HEK293T (cell line): ENCODE measurements at places on chromosomes 5 and 9.

- DNase-seq: no peak
Measured at GRCh38 chr5:80668016-80668969, 13.5 kb upstream of the DHFR start.

DNA sequence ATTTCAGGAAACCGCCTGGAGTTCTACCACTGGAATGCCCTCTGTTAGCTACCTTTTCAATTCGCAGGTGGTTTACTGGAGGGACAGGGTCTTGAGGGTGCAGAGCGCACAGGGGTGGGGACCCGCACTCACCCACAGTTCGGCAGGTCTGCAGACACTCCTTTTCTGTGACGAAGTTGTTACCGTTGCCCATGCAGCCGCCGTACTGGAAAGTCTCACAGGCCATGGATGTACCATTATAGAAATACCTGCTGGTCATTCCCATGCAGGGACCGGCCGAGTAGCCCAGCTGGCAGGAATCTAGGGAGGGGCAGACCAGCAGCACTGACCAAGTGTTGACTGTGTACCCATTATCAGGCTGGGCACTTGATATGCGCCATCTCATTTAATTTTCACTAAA lies 16.8 kb downstream of the AMBP start:
- DNase-seq: no peak

GRCh38 chr5:53114988-53115387 lies 5.4 kb upstream of the MOCS2 start:
- DNase-seq: no peak

DNA sequence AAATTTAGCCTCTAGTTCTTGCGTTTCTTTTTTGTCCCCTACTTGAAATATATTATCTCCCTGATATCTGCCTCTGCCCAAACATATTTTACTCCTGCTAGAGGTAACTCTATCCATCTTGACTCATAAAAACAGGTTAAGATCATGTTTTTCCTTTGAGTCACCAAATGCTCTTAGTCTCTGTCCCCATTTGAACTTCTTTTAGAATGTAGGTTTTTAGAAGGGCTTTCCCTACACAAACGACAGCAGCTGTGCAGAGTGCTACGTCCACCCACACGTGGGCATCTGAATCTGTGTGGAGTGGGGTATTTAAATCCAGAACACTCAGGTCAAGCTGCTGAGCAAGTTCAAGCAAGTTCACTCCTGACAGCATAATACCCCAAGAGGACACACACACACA lies 2.2 kb downstream of the HSD17B3 start:
- no peak for DNase-seq

DNA sequence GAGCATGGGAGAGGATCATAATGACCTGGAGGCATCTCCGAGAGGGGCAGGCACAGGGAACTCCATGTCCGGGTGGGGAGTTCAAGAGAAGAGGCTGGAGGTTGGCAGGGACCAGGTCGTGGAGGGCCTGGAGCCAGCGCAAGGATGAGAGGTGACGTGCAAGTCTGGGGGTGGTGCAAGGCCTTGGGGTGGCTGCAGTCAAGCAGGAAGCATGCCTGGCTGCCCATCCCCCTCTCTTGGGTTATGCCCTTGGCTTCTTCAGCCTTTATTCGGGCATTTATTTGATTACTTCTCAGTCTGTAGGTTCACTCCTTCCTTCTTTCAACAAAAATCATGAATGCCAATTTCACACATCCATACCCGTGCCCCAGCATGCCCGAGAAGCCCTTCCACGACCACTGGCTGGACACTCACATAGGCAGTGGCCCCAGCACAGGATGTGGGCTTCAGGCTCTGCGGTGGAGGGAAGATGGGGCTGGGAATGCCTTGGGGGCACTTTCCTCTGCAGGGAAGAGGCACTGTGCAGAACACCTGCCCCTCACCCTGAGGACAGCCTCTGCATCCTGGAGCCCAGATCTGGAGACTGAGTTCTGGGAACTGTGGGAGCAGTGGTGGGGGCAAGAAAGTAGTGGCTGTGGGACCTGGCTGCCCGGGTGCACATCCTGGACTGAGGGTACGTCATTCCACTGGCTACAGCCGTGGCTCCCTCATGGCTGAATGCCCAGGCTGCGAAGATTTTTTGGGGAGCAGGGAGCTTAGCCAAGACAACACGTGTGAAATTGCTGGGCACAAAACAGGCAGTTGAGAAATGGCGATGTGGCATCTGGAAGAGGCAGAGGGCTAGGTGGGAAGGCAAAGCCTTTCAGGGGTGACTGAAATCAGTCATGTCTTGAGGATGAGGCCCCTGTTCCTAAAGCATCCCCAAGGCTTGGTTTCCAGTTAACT lies 38.6 kb downstream of the CRB2 start:
- no peak for DNase-seq

GRCh38 chr9:124012368-124013301 lies 1.1 kb downstream of the LHX2 start:
- DNase-seq: no peak

DNA sequence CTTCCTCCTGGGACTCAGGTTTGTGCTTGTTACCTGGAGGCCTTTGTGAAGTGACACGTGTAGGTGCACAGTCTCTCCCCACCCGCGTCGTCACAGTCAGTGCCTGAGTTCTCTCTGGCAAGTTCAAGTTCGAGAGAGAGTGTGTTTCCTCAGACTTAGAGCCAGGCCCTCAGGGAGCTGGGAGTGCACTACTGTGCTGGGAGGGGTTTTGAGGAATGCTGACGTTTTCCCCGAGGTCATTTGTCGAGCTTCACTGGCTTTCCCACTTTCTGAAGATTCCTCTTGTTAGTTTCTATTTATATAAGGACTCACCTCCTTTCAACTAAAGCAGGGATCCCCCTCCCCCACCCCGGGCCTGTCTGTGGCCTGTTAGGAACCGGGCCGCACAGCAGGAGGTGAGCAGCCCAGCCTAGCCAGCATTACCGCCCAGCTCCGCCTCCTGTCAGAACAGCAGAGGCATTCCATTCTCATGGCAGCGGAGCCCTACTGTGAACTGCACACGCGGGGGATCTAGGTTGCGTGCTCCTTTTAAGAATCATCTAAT lies 209.2 kb downstream of the DIRAS2 start:
- DNase-seq: peak; percentile 60

DNA sequence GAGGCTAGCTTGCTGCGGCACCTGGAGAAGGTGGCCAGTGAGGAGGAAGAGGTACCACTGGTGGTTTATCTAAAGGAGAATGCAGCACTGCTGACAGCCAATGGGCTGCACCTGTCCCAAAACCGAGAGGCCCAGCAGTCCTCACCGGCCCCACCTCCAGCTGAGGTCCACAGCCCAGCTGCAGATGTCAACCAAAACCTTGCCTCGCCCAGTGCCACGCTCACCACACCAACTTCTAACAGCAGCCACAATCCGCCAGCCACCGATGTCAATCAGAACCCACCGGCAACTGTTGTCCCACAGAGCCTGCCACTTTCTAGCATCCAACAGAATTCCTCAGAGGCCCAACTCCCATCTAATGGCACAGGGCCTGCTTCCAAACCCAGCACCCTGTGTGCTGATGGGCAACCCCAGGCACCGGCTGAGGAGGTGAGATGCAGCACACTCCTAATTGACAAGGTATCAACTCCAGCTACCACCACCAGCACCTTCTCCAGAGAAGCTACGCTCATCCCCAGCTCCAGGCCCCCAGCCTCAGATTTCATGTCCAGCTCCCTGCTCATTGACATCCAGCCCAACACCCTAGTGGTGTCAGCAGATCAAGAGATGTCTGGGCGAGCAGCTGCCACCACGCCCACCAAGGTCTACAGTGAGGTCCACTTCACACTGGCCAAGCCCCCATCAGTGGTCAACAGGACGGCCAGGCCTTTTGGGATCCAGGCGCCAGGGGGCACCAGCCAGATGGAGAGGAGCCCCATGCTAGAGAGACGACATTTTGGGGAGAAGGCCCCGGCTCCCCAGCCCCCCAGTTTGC lies 8.0 kb downstream of the SYNPO start:
- DNase-seq: no peak

- no peak for DNase-seq
Measured at GRCh38 chr5:115465431-115465830, 79.1 kb downstream of the FEM1C start.

DNA sequence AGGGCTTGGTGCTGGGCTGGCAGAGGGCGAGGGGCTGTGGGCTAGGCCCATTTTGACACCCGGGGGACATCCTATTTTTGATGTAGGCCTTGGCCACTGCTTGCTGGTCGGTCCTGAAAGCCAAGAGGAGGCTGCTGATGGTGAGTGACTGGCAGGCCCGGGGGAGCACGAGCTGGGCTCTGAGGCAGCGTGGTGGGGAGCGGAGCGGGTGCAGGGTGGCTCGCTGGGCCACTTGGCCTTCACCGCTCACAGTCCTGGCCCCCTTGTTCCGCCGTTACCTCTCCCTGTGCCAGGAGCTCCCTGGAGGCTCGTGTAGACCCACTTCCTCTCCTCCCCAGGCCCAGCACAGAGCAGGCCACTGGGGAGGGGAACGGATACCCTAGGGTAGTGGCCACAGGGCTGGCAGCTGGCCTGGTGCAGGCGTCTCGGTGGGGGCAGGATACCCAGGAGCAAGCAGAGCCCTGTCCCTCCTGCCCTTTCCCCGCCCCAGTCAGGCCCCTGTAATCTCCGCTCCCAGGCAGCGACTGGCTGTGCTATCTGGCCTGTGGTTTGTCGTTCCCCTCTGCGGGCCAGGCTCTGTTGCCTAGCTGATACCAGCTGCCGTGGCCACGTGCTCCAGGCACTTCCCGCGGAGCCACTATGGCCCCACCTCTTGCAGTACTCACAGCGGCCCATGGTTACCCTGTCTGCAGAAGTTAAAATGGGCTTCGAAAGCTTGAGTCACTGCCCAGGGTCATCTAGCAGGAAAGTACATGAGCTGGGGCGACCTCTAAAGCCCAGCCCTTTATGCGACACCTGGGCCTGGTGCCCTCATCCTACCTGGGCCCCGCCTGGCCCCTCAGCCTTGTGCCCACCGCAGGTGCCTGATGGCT lies 11.7 kb upstream of the DOLPP1 start:
- DNase-seq: no peak

DNA sequence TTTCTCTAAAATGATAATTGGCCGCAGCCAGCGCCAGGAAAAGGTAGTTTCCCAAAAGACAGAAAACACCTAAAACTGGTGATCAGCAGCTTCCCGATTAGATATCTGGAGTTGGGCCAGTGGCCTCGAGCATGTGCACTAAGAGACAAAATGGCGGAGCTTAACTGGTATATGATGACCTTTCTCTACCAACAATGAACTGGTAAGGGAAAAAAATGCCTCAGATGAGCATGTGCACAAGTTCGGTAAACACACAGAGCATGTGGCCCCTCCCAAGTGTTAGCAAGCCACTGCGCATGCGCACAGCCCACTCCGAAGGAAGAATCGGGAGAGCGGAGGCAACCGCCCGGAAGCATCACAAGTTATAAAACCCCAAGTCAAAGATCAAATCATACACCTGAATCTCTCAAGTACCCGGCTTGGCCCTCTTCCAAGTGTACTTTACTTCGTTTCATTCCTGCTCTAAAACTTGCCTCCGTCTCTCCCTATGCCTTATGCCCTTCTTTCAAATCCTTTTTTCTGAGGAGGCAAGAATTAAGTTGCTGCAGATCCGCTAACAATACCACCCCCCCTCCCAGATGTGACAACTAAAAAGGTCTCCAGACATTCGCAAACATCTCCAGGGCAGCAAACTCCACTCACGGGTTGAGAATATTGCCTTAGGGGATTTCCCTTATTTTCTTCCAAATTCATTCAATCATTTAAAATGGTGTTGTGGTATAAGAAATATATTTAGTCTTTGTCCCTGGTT lies 15.0 kb upstream of the PTBP3 start:
- DNase-seq: no peak

- DNase-seq: no peak
Measured at GRCh38 chr9:127130661-127131538, 8.5 kb upstream of the ANGPTL2 start.

GRCh38 chr9:75939536-75940111 lies 49.2 kb downstream of the PCSK5 start:
- no peak for DNase-seq

DNA sequence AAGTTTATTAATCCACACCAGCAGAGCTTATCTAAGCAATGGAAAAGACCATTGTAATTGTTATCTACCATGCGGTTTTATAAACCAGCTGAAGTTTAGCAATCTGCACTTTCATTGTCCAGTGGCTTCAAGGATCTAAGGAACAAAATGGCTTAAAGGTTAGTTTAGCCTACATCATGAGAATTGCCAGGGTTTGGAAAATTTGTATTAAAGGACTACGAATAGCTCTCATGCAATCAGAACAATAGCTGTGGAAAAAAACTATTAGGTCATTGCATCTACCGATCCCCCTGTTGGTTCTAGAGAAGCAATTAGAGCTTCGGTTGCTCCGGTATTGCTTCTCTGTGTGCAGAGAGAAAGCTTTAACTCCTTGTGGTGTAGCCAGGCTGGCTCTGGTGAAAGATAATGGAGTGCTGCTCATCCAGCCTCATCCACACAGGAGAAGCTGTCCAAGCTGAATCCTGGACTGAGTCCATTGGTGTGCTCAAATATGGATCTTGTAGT lies 86.3 kb upstream of the SLC12A2 start:
- no peak for DNase-seq

- DNase-seq: no peak
Measured at GRCh38 chr5:177132136-177133095, 1.2 kb upstream of the NSD1 start.

DNA sequence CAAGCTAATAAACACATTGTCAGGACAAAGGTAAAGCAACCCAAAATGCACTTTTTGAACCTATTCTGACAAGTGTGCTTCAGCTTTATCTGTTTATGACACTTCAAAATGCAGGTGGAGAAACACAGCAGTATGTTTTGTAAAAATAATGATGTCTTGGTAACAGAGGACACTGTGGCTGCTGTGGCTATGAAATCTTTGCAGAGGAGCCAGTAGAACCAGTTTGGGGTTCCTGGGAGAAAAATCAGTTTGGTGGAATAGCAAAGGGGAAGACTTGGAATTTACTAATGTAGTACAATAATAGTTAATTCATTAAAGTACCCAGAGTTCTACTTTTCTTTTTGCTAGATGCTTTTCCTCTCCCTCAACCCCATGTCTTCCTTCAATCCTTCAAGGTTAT lies 40.6 kb downstream of the SIL1 start:
- no peak for DNase-seq

DNA sequence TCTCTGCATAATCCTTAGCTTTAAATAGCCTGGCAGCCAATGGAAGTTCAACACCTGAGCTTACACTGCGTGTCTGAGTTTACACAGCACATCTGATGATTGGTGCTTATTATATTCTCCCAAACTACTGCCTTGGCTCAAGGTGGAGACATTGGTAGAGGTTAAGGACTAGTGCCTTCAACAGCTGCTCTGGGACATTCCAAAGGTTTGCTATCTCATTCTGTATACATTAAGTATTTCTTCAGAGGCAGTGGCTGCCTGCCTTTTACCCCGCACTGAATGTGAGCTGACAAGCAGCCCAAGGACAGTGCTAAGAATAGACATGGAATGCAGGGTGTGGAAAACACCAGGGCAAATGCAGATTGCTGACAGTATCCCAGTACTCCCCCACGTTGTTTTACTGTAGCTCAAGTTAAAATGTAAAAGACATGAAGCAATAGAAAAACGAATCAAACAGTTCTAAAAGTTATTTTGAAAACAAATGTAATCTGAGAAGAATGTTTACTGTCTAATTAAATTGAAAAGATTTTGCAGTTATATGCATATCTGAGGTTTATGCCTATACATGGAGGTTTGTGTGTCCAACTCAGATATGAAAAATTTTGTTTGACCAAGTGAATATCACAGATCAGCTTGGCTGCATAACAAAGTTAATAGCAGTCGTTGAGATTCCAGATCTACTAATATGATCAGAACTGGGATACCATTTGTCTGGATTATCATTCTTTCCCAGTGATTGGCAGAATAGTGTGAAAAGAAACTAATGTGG lies 1.8 kb downstream of the HSPB3 start:
- DNase-seq: no peak
